Activated CD4-positive, alpha-beta T cell treated with anti-CD3 and anti-CD28 coated beads, Interleukin-2, amount 10 ng/mL, durations not matched to agents 7 days and 5 days (primary cell): ENCODE measurements at places on chromosomes 1 and 21.

DNA sequence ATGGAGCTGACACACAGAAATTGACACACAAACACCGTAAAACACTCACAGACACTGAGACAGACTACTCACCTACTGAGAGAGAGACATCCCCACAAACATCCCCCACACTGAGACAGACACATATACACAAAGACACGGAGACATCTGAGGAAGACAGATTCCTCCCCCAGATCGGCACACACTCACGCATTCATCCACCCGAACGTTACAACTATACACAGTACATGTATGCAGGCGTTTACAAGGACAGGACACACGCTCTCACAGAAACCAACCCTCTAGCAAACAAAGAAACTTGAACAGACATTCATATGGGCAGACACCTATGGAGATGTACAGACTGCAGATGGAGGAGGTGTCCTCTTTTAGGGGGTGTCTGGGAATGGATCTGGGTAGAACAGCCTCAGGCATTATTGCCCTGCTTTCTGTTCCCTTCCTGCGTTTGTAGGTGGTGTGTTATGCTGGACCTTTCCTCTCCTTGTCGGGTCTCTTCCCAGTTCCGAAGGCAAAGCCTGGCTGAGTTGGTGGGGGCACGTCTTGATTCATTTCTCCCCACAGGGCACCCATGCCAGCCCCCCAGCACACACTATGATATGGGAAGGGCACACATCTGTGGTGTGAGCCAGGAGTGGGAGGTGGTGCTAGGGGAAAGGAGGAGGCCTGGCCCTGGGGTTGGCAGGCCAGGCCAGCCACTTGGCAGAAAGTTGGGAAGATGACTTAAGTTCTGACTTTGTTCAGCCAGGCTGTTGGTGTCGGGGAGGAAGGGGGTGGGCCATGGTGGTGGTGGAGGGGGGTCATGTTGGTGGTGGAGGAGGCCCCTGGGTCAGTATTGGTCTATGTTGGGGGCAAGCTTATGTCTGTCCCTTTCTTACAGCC, 1.5 kb downstream of the KIRREL1 start:
- no peak for DNase-seq

DNA sequence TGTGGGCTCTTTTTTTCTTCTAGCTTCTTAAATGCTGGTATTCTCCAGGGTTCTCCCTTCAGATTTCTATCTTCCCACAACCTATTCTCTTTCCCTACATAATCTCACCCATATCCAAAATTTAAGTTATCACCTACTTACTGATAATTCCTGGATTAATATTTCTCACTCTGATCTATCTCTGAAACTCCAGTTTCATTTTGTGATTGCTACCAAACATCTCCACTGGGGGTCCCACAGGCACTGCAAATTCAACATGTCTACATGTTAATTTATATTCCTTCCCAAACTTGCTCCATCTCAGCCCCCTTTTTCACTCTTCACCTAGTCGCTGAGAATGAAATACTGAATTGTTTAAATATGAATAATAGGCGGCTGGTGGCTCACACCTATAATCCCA, 9.9 kb upstream of the C1orf141 start:
- peak; percentile 35 for DNase-seq

DNA sequence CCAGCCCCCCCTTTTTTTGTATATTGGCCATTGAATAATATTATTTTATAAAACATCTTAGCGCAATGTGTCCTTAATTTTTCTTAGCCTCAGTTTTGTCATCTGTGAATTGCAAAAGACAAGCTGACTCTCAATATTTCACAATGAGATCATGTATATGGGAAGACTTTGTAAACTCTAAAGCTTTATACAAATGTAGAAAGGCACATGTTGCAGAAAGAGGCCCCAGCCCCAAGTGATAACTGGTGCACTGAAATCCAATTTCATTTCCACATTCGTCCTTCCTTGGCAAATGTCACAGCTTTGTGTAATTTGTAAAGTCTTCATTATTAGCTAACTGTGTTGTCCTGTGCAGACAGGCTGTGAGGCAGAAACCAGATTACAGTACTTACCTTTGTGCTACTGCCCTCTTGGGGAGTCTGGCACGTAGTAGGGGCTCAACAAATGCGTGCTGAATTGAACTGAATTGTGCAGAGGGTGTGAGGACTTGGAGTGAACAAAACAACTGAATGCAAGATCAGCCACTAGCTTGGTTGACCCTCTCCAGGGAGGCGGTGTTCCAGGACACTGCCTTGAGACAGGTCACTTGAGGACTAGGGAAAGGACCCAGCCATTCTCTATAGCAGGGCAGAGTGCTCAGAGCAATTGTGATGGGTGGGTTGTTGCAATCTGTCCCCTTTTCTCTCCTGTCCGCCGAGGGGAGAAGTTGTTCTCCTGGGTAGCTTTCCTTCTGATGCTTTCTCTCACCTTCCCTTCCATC, 74.6 kb downstream of the LMO4 start:
- no peak for DNase-seq

GRCh38 chr1:230923176-230923575, 54.9 kb upstream of the C1orf198 start:
- DNase-seq = no peak

DNA sequence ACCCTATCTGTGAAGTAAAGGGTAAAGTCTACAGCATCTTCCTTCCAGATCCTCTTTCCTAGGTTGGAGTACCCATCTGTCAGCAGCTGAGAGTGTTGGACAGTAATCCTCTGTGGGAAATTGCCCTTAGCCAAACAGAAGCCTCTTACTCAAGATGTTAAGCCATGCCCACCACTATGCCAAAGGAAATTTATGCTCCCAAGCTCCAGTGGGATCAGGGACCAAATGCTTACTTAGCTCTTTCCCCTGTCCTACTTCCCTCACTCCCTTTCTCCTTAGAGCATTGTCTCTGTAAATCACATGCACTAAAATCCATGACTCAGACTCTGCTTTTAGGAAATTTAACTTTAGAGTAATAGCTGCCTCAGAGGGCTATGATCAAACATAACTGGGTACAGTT, 254.0 kb downstream of the BRINP2 start:
- no peak for DNase-seq

- DNase-seq = no peak
These were observed 110.5 kb downstream of the ZNF644 start for GRCh38 chr1:90911353-90911752.

DNA sequence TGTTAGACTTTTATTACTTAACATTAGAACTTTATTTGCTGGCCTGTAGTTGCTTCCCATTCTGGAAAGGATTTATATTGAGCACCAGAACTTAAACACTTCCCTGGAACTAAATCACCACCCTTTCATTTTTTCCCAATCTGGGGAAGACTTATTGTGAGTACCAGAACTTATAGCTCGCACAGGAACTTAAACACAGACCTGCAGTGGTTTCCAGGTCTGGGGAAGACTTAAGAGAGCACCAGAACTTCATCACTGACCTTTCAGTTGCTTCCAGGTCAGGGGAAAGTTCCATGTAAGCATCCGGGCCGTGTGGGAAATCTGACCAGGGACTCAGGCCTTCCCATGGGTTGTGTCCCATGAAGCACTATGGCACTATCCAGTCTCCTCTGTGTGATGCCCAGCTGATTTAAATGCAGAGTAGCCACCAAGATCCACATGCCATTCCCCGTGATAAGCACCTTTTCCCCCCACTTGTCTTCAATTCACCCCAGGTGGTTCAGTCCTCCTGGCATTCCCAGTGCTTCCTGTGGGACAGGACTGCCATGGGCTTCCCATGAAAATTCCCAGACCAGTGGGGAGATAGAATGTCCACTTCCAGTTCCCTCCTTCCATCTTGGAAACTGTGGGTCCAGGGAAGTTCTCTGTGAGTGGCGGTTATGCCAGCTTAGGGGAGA, 48.9 kb downstream of the C4BPA start:
- DNase-seq = no peak

GRCh38 chr21:44391345-44392091, 38.1 kb downstream of the TRPM2 start:
- no peak for DNase-seq

- no peak for DNase-seq
These were observed 142.5 kb downstream of the TIAM1 start for GRCh38 chr21:31201548-31201947.

- DNase-seq = no peak
These were observed 6.0 kb downstream of the ZSWIM5 start for GRCh38 chr1:45200435-45200834.

DNA sequence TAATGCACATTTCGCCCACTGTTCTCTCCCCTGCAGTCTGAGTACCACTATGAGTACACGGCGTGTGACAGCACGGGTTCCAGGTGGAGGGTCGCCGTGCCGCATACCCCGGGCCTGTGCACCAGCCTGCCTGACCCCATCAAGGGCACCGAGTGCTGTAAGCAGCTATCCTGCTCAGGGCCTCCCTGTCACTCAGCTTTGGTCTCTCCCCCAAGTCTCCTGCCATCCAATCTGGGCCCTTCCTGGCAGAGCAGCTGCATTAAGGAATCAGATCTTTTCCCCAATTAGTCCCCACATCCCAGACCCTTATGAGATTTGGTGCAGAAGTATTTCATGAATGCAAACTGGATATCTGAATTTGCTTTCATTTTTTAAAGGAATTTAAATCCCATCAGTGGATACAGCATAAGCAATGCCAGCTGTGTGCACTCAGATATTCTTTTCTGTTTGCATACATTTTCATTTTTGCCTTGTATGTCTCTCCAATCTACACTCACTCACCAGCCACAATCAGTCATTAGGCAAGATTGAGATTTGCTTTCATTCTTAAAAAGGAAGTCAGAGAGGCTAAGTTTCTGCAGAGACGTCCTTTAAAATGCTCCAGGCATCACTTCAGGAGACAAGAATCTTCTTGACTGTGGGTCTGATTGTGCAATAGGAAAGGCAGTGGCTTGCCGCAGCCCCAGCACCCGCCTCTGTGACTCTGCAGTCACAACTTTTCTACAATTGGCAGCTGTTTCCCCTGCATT, 48.1 kb downstream of the ELAPOR1 start:
- DNase-seq = peak; percentile 70

DNA sequence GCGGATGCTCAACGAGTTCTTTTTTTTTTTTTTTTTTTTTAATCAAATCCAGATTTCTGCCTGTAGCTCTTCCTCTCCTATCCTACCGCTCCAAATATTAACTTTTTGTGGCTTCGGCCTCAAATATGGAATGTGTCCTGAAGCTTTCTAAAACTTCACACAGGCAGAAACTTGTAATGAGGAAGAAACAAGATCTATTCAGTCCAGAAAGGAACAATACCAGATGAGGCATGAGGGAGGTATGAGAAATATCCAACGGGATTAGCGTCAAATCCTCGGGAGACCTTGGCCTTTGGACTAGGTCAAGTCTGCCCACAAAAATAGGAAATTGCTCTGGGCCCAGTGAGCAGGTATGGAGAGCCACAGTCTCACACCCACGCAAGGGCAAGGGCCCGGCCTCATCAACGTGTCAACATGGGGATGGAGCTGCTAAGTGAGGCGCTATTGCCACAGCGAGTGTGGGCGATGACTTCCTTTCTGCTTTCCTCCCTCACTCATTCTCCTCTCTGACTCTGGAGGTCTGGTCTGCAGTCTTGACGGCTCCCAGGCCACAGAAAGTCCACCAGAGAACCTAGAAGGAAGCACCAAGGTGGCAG, 66.6 kb downstream of the BCAR3 start:
- DNase-seq = no peak

DNA sequence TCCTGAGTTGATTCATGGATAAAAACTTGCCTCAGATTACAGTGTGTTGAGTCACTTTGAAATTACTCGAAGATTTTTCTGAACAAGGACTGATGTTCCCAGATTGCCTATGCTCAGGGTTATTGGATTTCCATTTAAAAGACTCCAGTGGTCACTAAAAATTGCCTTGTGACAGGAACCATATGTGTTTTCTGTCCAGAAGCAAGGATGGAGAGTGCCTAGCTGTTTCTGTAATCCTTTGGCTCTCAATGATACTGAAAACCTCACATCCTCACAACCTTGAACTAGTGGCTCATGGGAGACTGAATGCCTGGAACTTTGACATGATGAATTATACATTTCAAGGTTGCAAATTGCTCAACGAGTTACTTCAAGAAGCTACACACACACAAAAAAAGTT, 1271.8 kb downstream of the BRINP3 start:
- no peak for DNase-seq

GRCh38 chr1:222886194-222886854, 71.5 kb downstream of the DISP1 start:
- DNase-seq = peak; percentile 13

GRCh38 chr1:184218458-184219075, 167.0 kb downstream of the TSEN15 start:
- DNase-seq = no peak

DNA sequence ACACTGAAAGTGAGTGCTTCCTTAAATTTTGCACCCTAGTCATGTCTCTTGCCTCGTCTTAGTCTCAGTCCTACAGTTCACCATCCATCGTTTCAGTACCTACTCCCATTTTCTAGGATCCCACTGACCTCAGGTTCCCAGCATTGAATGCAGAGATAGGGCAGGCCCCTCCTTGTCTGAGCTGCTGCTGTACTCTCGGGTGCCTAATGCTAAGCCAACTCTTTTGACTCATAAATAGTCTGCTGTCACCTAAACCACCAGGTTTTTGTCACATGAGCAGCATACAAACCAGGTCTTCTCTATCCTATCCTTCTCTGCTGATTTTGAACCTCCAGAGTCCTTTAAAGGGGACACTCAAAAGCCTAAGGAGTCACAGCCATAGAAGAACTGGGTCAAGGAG, 3.0 kb downstream of the ARHGAP30 start:
- DNase-seq = no peak

GRCh38 chr1:211699059-211699458, 23.6 kb upstream of the NEK2 start:
- no peak for DNase-seq

GRCh38 chr1:195899762-195900352, 708.4 kb downstream of the KCNT2 start:
- no peak for DNase-seq

DNA sequence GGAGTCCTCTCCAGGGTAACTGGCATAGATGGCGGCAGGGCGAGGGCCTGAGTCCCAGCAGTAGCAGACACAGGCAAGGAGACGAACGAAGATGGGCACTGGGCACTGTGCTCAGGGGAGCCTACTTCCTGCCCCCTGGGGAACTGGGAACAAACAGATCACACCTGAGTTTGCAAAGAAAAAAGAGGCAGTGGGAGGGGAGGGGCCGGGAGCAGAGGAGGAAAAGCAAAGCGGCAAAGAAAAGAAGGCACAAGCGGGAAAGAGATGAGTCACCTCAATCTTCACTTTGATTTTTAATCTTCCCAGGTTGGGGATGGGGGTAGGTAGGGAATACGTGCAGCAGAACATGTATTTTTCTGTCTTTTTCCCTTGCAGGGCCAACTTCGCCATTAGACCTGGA, 44.0 kb downstream of the ZSCAN20 start:
- no peak for DNase-seq

- no peak for DNase-seq
These were observed 446.1 kb upstream of the PROX1 start for GRCh38 chr1:213541641-213542040.

- peak; percentile 33 for DNase-seq
These were observed 4.6 kb downstream of the NBL1 start for GRCh38 chr1:19648689-19649088.

- DNase-seq = no peak
These were observed 585.2 kb upstream of the PKN2 start for GRCh38 chr1:88098881-88099280.

- DNase-seq = no peak
These were observed 11.1 kb downstream of the SELE start for GRCh38 chr1:169722779-169723178.
